T47D (cell line): ENCODE measurements at places on chromosomes 3 and 15.

DNA sequence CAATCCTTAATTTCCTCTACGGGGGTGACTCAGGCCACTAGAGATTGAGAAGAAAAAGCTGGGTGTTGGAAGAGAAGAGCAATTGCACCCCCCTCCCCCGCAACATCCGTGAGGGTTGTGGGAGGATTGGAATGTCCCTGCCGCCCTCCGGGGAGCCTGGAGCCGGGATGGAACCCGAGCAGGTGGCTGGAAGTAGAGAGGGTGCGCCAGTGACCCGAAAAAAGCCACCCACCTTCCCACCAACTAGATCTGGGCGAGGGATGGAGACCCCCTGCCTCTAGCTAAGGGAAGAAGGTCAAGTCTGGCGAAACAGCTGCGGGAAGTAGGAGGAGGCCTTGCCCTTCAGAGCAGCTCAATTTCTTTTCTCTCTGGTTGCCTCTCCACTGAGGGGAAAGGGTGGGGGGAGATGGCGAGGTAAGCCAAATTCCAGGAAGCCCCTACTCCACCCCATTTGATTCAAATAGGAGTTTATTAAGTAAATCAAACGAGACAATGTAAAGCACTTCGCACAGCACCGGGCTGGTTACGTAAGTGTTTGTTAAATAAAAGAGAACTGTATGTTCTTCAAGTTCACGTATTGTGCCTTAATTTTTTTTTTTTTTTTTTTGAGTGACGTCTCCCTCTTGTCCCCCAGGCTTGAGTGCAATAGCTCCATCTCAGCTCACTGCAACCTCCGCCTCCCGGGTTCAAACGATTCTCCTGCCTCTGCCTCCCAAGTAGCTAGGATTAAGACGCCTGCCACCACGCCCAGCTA is 1.1 kb upstream of the WWTR1 start:
- peak; percentile 83 for DNase-seq

DNA sequence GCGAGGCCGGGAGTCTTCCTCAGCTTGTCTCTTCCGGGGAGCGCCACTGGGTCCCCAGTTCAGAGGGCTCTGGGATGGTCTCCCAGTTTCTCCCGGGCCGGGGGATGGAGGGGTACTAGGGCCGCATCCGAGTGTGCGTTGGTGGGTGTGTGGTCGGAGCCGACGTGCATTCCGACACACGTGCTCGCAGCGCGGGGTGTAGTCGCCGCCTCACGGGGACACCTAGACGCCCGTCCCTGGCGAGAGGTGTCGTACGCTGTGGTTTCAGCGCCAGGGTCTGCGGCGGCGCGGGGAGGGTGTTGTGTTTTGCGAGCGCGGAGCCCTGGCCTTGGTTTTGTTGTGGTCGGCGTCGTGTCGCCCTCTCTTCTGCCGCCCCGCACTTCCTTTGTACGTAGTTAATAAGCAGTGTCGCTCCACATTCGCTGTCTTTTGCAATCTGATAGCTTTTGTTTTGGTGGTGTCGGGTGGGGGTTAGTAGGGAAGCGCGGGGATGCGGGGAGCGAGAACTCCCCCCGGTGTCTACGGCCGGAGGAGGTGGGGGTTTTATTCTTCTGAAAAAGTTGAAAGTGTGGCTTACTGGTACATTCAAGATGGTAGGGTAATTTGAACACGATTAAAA is 2.2 kb downstream of the IGF1R start:
- peak; percentile 49 for DNase-seq

DNA sequence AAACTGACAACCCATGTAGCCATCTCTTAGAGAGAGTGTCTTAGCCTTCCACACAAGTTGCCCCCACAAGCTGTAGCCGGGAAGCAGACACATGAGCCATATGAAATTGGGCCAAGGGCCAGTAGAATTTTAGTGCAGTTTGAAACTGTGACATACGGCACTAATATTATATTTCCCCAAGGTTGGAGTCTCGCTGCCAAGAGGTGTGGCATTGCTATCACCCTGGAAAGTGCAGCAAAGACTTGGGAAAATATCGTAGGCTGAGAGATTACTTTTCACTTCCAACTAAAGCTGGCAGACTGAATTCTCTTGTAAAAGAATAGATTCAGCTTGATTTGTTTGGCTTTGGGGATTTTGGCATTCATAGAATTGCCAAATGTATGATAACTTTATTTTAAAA is 89.2 kb downstream of the ECT2 start:
- DNase-seq, result no peak

DNA sequence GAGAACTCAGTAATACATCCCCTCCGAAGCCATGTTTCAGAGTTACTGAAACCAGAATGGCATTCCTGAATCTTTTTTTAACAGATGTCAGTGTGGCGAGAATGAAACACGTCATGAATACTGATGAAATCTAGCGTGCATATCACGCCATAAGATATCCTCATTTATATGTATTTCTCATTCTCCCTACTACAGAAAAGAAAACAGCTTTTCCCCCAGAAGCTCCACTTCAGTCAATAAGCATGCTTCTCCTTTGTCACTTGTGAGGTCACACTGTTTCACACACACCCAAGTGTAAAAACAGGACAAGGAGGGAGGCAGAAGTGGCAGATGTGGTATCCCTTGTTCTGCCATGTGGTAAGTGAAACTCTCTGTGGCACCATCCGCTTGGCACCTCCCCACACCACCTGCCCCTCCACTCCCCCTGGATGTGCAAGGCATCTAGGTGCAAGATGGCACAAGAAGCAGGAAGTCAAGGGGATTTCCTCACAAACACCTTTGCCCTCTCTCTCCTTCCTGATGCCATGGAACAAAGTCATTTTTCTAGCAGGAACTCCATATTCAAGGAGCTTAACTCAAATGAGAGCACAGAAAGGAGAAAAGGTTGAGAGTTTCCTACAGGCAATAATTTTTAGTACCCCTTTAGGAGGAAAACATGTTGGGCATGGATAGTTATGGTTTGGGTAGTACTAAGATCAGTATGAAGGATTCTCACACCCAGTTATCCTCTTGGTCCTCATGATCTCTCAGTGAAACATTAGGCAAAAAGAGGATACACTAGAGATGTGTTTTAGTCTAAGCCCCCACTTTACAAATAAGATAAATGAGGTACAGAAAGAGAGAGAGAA is 47.5 kb upstream of the FRMD4B start:
- no peak for DNase-seq

DNA sequence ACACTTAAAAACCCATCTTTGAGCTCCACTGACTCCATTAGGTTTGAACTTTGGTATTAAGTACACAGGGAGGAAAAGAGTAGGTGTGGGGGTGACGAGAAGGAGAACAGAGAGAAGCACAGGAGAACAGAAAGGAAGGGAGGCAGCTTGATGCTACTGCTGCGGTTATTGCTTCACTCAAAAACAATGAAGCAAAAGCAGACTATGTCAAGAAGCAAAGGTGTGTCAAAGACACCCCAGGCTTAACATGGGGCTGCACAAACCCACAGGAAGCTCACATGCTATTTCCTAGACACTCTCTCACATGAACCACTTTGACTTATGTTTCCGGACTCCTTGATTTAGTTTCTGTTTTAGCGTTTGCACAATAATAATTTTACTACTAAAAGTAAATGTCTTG is 961.0 kb upstream of the CFAP20DC start:
- DNase-seq, result no peak

GRCh38 chr15:35142578-35142977 is 57.5 kb upstream of the NANOGP8 start:
- no peak for DNase-seq

- DNase-seq, result no peak
Observed at GRCh38 chr3:86711634-86712033, 279.3 kb downstream of the VGLL3 start.

DNA sequence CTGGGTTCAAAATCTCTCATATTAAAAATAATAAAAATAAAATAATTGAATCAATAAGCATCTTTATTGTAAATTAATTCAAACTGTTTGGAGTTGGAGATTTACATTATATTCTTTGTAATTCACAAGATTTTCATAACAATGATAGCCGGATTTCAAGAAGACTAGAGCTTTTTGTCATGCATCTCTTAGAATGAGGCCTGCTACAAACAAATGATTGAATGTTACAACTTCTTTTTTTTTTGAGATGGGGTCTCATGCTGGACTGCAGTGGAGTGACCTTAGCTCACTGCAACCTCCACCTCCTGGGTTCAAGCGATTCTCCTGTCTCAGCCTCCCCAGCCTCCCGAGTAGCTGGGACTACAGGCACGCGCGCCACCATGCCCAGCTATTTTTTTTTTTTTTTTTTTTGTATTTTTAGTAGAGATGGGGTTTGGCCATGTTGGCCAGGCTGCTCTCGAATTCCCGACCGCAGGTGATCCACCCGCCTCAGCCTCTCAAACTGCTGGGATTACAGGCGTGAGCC is 3.5 kb downstream of the SLTM start:
- no peak for DNase-seq

DNA sequence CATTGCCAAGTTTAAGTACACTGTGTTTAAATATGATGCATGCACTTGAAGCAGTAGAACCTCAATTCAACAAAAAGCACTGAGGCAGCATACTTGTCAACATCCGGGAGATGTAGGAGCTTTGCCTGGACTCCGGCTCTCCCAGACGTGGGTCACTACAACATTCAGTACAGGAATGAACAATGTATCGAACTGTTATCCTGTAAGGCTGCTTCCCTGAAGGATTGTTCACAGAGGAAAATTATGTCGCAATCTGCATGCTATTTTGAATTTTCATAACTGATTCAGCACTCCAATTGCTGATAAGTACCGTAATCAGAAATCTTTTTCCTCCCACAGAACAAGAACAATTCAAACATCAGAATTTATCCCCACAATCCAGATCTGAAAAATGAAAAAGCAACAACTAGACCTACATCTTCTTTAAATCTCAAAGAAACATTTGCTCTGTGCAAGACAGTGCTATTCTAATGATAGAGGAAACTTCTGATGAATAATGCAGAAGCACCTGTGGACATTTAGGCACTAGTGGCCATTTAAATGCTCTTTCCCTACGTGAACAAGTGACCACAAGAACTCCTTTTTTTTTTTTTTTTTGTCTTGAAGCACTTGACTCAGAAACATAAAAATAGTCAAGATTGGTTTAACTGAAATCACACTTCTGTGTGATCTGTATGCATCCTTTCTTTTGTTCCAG is 113.4 kb downstream of the PLCH1 start:
- no peak for DNase-seq

GRCh38 chr3:60225848-60226247 is 1025.4 kb downstream of the FHIT start:
- DNase-seq, result no peak

GRCh38 chr3:18389108-18389733 is 35.9 kb downstream of the SATB1 start:
- DNase-seq, result no peak

- DNase-seq, result no peak
Observed at GRCh38 chr3:58539626-58540025, 2.6 kb upstream of the ACOX2 start.

DNA sequence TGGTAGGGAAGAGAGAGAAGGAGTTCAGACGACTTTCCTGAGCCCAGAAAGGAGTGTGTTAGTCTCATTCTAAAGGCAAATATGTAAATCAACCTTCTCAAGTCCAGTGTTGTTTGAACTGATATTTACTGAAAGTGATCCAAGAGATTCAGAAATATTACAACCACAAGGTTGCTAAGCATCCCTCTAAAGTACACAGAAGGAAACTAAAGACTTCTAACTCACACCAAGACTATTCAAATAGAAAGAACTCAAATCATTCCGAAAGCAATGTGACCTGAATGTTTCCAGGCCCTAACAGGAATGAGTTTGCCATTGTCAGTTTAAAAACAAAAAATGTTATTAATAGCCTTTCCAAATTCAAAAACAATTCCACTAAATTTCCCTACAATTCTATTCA is 56.9 kb upstream of the VGLL3 start:
- no peak for DNase-seq

GRCh38 chr3:49164983-49165720 is 979 bp downstream of the CCDC71 start:
- DNase-seq, result no peak

DNA sequence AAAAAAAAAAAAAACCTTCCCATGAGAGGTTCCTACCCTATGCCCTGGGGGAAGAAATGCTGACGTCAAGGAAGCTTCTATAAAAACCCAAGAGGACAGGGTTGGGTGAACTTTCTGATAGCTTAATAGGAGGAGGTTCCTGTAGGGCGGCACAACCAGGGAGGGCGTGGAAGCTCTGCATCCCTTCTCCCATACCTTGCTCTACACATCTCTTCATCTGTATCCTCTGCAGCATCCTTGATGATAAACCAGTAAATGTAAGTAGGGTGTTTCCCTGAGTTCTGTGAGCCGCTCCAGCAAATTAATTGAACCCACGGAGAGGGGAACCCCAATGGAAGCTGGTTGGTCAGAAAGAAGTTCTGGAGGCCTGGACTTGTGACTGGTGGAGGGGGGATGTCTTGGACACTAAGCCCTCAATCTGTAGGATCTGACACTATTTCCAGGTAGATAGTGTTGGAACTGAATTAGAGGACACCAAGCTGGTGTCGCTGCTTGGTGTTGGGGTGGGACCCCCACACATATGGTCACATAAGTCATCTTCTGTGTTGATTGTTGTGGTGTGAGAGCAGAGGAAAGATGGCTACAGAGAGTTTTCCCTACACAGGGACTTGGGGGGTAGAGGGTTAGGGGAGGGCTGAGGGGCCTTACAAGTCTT is 91.5 kb downstream of the ST6GAL1 start:
- no peak for DNase-seq

DNA sequence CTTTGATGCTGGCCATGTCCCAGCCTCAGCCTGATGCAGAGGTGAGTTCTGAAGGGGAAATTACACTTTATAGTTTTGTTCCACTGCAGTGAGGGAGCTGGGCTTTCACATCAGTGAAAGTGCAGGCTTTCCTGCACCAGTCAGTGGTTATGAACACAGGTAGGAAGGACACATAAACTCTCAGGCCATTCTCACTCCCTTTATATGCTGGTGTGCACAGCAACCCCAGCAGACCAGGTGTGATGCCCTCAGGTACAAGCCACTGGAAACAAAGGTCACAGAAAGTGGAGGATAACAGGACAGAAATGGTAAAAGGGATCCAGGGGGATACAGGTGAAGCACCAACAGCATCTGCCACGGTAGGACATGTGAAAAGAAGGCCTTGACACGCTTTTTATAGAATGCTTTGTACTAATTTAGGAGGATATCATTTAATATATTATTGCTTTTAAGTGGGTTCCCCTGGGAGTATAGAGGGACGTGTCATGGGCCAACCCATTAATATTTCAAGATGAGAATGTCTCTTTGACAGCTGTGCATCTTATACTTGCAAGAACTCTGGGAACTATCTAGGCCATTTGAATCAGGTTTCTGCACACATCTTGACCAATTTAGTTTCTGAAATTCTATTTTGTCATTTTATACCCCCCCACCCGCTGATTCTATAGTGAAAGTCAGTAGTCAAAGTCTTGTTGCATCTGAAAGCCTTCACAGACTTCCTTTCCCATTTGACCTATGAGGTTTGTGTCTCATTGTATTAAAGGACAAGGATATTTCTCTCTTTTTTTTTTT is 25.0 kb upstream of the BLM start:
- DNase-seq, result no peak
